ENCODE measurements at places on chromosomes 13 and 19.
A peak's percentile ranks its signal among the peaks of the same experiment; 100 is the strongest.

DNA sequence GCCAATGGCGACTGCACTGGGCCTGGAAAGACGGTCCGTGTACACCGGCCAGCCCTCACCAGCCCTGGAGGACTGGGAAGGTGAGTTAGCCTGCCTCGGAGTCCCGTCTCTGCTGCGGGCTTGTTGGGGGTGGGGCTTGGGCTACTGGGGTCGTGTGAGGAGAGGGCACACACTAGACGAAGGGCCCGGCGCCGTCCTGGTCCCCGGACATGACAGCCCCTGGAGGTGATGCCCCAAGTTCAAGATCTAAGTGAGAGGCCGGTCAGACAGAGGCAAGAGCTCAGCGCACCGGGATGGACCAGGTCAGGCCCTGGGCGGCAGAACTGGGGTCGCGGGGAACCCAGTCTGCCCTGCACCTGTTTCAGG is 1.6 kb downstream of the CILP2 start:
- no peak for DNase-seq

GRCh38 chr13:97335488-97336134 is 98.4 kb upstream of the RAP2A start:
- DNase-seq = no peak

- DNase-seq = no peak
These were observed 615 bp upstream of the PSMC4 start for GRCh38 chr19:39970425-39970674.

- DNase-seq = no peak
These were observed 903 bp downstream of the LATS2 start for GRCh38 chr13:21060338-21061028.

DNA sequence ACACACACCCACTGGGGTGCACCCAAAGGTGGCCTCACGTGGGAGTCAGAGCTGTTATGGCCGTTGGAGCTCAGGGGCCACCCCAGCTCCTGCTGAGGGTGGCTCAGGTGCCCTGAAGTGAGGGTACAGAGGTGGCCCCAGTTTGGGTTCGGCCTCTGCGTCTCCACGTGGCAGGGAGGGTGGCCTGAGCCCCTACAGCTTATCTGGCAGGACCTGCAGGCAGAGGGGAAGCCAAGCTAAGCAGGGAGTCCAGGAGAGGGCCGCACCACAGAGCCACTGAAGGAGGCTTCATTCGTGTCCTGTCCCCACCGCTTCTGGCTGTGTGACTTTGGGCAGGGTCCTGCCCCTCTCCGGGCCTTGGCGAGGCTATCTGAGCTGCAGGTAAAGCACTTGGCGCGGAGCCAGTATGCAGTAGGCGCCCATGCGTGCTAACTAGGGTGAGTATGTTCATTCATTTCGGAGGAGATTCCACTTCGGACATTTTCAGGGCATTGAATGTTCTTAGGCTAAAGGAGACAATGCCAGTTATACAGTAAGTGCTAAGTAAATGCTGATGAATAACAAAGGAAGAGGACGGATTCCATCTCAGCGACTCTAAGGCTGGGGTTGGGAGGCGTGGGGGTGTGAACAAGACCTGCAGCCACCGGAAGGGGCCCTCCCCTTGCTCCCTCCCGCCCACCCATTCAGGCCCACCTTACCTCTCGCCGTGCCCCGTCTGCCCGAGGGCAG is 4.9 kb downstream of the REX1BD start:
- DNase-seq = no peak

- no peak for DNase-seq
These were observed 36.8 kb downstream of the RAB20 start for GRCh38 chr13:110524541-110525257.

- DNase-seq = peak; percentile 75
These were observed 91.6 kb downstream of the GNG7 start for GRCh38 chr19:2610637-2611482.

DNA sequence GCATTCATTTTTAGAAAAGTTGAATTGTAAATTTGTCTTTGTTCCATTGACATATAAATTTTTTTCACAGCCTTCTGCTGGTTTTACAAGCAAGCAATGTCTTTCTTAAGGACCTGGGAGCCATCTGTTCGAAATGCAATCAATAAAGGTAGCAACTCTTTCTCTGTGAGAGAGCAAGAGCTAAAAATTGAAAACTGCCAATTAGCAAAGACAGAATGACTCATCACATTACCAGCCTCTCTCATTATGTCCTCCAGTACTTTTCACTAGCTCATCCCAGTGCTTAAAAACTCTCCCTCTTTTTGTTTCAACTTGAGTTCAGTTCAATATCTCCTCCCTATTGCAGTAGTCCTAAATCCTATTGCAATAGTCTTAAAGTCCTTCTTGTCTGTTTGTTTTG is 760.7 kb upstream of the SLITRK6 start:
- no peak for DNase-seq

GRCh38 chr13:50132904-50133357 is 117.7 kb downstream of the KCNRG start:
- DNase-seq = no peak

DNA sequence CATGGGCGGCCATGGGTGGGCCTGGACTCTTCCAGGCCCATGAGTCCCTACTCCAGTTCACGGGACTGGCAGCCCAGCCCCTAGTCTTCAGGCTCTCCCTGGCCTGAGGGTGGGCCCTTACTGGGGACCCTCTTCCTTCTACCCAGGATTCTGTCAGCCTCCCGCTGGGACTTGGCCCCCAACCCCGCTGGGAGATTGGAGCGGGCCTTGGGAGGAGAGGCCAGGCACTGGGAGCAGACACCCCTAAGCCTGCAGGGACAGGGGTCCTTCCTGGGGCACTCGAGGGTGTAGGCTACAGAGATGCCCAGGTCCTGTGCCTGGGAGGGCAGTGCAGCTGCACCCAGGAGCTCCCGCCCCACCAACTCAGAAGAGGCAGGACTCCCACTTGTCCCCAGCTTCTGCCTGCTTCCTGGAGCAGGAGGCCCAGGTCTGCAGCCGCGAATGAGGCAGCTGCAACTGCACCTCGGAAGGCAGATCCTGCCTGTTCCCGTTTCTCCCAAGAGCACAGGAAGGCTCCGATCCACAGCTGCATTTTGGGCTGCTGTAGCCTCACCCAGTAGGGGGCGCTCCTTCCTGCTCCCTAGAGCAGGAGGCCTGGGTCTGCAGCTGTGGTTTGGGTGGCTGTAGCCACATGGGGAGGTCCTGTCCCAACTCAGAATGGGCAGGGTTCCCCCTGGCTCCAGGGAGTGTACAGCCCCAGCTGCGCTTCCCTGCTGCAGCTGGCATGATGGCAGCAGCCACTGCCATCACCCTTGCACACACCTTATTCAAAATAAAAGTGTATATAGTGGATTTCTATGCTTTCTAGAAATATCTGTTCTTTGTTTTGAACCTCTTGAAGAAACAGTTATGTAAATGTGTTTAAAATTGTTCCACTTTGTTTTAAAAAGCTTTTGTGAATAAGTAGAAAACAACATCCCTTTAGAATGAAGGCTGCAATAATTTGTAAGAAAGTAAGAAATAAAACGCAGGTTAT is 46.8 kb downstream of the TEX26 start:
- no peak for DNase-seq

DNA sequence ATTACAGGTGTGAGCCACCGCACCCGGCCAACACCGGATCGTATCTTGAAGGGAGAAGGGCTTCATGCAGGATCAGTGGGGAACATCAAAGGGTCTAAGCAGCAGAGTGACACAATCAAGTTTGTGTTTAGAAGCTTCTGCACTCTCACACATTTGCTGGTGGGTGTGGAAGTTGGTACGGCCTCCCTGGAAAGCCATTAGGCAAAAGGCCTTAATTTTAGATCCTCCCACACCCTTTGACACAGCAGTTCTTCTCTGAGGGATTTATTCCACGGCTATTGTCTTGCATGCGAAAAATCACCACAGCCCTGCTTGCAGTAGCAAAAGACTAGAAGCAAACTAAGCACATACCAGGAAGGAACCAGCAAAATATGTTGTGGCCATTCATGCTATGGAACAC is 18.3 kb upstream of the SLC1A5 start:
- DNase-seq = no peak

GRCh38 chr19:45632468-45633196 is 6.6 kb downstream of the EML2 start:
- DNase-seq = peak; percentile 53

- DNase-seq = no peak
These were observed at the start of gene NUMBL for GRCh38 chr19:40690050-40690692. TSS of gene NUMBL (minus strand) at chr19:40690651. CDS start at chr19:40690483, 168 bp downstream.

GRCh38 chr19:38830039-38830733 is 1.4 kb downstream of the ECH1 start:
- no peak for DNase-seq

GRCh38 chr13:31909864-31910551 is 121.6 kb upstream of the FRY start:
- DNase-seq = no peak

DNA sequence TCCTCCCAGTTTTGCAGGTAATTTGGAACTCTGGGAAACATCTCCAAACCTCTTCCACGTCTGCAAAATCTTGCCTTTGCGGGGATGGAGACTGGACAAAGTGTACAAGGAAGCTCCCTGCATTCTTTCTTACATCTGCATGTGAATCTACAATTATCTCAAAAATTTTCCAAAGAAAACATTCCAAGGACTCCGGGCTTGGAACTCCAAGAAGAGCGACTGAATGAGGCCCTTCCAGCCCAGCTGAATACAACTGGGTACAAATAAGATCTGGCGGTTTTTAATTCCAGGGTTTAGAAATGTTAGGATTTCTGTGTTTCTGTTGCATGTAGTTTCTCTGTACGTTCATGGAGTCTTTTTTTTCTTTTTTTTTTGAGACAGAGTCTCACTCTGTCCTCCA is 28.5 kb downstream of the EXOC3L2 start:
- no peak for DNase-seq

- DNase-seq = no peak
These were observed 19.3 kb upstream of the F2RL3 start for GRCh38 chr19:16869331-16869972.

- DNase-seq = no peak
These were observed 1.2 kb upstream of the ARID3A start for GRCh38 chr19:924553-925086.

GRCh38 chr19:39416152-39417120 is 4.0 kb downstream of the PLEKHG2 start:
- DNase-seq = no peak

- no peak for DNase-seq
These were observed 282.9 kb downstream of the OLFM4 start for GRCh38 chr13:53311561-53311960.

DNA sequence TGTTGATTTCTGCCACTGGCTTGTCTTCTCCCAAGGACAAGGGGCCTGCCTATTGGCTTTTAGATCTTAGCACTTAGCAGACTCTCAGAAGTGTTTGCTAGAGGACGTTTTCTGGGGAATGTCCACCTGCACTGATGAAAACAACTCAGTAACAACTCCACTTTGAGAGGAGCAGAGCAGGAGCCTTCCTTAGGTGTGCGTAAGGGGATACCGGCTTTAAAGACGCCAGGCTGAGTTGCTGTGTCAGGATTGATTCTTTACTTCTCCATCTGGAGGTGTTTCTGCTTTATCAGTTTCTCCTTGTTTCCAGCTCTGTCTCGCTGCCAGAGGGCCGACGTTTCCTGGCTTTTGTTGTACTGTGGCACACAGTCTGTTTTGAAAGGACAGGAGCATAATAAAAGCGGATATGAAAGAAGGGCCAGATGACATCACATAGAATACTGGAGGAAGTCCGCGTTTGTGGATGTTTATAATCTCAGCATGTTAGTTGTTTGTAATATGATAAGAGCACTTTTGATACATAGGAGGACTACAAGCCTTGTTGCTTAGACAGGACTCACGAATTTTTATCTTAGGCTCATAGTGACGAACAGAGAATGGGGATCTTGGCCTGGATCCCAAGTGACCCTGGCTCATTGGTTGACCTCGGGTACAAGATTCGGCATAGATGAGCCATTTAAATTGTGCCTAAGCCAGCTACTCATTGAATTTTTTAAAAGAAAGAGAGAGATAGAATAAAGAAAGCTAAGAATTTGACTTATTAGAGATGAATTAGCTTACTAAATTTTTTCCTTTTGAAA is 34.6 kb downstream of the COL4A2 start:
- DNase-seq = no peak

Measured in stimulated activated CD4-positive, alpha-beta T cell treated with anti-CD3 and anti-CD28 coated beads, Interleukin-12 subunit alpha, Interleukin-12 subunit beta, amount 100 ng/mL, for 48 hours (primary cell).